ENCODE measurements at places on chromosomes 4 and X. TPM values are rescaled to one million over a fixed set of nuclear protein-coding genes. Genes with fewer than 3 reads are reported as not detected.

- DNase-seq, result no peak
Observed at GRCh38 chr4:67727124-67727850, 26.3 kb upstream of the UBA6 start.

- DNase-seq, result no peak
Observed at GRCh38 chrX:72002875-72003274, 92.2 kb downstream of the NHSL2 start.

GRCh38 chr4:153241970-153242838 is 38.0 kb downstream of the TRIM2 start:
- no peak for DNase-seq

GRCh38 chr4:12958436-12958835 is 525.7 kb downstream of the RAB28 start:
- no peak for DNase-seq

Gene SOWAHB
- total RNA-seq, result 6.3 TPM

Gene SLITRK4
- not detected for total RNA-seq

Gene NEIL3
- 8.0 TPM for total RNA-seq
